ENCODE measurements at places on chromosomes 1 and 21.

GRCh38 chr1:66455446-66455845, 78.5 kb upstream of the SGIP1 start:
- no peak for DNase-seq

DNA sequence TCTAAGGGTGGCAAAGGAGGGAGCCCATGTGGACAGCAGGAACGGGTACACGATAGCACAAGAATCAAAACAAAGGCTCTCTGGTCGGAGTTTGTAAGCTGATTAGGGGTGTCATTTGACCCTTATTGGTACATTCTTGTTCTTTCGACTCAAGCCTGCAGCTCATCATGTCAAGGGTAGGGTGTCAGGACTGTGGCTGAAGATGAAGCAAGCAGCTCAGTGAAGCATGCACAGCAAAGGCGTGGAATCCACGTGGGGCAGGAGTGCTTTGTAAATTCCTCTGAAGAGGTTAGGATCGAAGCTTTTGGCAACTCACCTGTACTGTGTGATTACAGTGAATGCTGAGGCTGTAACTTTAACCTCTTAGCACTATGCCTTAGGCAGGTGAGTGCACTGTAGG, 4.7 kb upstream of the ABCB10 start:
- no peak for DNase-seq

GRCh38 chr1:14476170-14476955, 122.1 kb upstream of the KAZN start:
- no peak for DNase-seq

DNA sequence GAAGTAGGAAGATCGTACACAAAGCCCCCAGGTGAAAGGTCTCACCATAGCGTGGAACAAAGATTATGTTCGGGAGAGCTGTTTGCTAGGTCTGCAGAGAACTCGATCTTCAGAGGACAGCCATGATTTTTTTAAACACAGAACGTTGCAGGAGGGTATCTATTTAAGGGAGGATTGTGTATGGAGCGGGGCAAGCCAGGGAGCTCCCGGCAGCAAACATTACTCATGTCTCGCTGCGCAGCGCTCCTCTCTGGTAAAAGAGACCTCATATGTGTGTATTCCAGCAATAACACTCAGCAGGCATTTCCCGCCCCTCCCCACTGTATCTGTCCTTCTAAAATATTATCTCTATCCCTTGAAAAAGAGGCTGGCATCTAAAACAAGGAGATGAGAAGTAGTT, 2.7 kb downstream of the GLIS1 start:
- DNase-seq: no peak

Data from central memory CD4-positive, alpha-beta T cell (primary cell).